Stimulated activated naive CD4-positive, alpha-beta T cell treated with Interleukin-2 at 50 U/mL for 16 hours (primary cell): ENCODE measurements at places on chromosomes 12 and 14.
A peak's percentile ranks its signal among the peaks of the same experiment; 100 is the strongest.

- no peak for DNase-seq
These were observed 94.5 kb upstream of the VASH1 start for GRCh38 chr14:76666746-76667145.

DNA sequence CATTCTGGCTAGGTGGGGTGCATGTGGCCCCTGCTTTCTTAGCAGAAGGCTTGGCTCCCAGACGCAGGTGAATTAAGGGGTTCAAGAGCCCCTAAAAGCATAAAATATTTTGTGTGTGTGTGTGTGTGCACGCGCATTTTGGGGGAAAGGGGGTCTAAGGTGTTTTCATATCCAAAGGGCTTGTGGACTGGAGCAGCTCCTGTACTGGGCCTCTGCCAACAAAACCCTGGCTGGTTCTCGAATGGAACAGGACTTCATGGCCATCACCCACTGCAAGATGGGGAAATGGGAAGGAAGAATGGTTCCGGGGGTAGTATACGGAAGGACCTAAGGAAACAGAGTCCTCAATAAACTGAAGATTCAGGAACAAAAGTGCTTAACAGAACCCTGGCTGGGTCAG lies 3.9 kb upstream of the ATN1 start:
- no peak for DNase-seq

DNA sequence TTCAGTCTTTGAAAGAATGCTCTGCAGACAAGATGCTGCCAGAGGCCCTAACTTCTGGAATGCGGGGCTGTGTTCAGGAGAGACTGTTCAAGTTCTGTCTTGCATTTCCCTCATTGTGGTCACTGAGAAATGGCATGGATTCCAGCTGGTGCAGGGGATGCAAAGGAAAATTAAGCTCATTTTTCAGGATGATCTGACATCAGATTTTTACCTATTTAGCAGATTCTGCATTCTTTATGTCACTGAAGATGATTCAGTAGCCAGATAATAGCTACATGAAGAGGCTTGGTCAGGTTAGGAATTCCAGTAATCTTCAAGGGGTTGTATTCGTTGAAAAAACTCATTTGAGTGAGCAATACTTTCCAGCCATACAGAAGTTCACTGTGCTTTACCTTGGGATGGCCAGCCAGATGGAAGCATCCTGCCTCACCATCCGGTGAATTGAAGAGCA lies 16.1 kb upstream of the MFAP5 start:
- no peak for DNase-seq

DNA sequence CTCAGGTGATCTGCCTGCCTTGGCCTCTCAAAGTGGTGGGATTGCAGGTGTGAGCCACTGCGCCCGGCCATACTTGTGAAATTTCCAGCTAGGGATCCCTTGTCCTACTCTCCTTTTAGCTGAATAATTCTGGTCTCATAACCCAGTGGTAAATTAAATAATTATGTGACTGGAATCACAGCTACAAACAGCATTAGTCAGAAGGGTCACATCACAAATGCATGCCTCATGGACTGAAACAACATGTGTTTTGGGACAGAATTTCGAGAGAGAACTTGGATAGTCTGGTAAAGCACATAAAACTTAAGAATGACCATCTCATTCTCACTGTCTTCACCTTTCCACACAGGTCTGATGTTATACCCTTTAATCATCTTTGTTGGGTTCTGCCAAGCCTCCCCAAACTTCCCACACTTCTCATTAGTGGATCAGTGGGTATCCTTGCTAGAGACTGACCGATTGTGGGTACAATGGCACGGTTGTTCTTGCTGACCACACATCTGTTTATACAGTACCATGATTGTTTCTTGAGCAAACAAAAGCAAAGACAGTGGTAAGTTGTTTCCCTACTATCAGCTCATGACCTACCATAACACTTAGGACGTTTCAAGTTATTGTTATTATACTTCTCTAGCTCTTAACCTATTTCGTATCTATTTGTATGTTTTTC lies 5.1 kb downstream of the GPRC5D start:
- DNase-seq = no peak

DNA sequence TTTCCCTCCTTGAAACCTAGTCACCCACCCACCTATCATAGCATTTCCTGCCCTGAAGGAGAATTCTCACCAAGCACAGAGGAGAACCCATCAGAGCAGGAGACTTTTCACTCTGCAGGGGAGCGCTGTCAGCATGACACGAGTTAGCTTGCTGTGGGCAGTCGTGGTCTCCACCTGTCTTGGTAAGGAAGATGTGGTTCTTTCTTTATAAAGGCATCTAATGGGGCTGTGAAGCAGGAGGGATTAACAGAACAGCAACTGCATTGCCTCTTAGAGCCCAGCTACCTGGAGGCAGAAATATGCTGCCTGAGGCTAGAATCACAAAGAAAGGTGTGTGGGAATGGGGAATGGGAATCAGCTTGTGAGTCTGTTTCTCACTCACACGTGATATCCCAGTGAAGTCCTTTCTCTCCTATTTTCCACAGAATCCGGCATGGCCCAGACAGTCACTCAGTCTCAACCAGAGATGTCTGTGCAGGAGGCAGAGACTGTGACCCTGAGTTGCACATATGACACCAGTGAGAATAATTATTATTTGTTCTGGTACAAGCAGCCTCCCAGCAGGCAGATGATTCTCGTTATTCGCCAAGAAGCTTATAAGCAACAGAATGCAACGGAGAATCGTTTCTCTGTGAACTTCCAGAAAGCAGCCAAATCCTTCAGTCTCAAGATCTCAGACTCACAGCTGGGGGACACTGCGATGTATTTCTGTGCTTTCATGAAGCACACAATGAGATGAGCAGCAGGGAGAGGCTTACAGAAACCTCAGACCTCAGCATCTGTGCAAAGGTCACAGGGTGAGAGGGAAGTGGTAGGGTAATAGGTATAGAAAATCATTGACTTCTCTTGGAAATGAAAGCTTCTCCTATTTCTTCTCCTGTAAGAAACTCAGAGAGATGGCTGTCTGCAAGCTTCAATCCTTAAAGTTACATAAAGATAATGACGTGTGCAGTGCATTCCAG lies 316.9 kb downstream of the DAD1 start:
- DNase-seq = no peak

GRCh38 chr12:4800555-4800954 lies 80.4 kb downstream of the GALNT8 start:
- no peak for DNase-seq

GRCh38 chr14:29166507-29166906 lies 399.9 kb downstream of the FOXG1 start:
- DNase-seq = no peak

- no peak for DNase-seq
These were observed 87.4 kb upstream of the PKP2 start for GRCh38 chr12:32983968-32984367.

DNA sequence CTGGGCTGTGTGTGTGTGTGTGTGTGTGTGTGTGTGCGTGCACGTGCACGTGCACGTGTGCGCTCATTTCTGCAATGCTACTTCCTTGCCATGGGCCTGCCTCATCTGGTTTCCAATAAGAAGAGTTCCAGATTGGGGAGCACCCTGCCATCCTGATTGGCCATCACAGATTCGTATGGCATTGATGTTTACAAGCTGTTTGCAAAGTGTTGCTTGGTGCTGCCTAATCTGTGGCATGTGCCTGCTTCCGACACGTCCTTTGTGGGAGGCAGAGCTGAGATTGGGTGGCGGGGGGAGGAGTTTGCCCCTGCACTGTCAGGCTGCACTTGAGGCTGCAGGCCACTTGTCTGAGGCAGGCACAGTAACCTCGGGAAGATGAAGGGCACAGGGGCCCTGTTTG lies 39.2 kb downstream of the SAMD4A start:
- DNase-seq = no peak

DNA sequence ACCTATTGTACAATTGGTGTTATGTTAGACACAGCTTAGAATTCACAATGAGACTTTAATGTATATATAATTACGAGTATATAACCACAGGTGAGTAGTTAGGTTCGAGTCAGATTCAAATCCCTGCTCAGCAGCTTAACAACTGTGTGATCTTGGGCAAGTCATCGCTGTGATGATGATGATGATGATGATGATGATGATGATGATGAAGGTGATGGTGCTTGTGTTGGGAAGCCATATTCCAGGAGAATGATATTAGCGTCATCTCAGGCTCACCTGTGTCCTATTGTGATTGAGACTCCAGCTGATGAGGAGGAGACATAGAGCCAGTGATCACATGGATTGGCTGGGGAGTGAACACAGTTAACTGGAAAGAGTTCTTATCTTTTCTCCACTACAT lies 16.5 kb downstream of the RFX4 start:
- no peak for DNase-seq

DNA sequence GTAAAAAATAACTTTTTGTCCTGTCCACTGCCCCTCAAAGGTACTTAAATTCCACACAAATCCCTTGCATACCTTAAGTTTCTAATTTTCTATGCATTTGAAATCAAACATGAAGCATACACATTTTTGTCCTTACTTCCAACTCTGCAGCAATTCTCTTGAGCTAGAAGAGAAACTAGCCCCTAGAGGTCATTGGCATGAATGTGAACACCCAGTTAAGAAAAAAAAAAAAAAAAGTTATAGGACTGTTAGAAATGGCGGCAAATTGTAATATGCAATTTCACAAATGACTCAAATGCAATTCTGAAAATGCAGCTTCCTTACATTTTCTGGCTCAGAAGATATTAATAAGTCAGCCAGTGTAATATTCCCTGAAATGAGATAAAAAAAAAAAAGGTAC lies 4.6 kb upstream of the ESR2 start:
- no peak for DNase-seq

DNA sequence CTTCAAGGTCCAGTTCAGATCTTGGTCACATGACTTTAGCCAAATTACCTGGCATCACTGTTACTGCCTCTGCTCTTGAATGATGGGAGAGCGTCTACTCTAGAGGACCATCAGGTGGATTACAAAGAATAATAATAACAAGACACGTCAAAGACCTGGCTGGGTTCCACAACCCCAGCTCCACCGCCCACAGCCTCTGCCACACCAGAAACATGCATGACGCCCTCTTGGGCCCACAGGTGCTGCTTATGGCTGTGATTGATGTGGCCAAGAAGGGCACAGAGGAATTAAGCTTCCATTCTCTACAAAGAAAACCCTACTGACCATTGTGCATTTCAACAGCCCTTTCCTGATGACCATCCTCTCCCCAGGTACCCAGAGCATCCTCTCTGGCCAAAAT lies 18.2 kb downstream of the SERPINA3 start:
- no peak for DNase-seq

GRCh38 chr12:42474391-42474790 lies 115.2 kb downstream of the PRICKLE1 start:
- no peak for DNase-seq

DNA sequence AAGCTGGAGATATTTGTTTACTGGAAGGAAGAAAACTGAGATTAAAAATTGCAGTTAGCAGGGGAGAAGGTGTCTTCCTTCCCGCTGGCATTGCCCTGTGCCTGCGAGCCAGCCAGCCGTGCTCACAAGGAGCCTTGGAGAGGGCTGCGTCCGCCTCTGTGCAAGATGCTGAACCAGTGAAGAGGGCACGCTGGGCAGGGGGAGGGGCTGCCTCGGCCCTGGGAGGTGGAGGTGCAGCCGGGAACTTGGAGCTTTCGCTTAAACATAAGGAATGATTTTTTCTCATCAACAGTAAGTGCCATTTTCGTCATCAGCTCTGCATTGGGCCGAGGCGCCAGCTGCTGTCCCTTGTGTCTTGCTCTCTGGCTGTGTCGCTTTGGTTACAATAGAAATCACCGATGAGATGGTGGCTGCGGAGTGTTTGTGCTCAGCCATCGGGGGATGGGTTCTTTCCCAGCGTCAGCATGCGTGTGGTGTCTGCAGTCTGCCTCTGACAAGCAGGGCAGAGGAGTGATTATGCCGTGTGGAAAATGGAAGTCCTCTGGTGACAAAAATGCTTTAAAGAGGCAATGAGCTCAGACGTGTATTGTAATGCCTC lies 97.3 kb downstream of the ESR2 start:
- no peak for DNase-seq

- DNase-seq = no peak
These were observed 51.4 kb downstream of the CLMN start for GRCh38 chr14:95268350-95268749.

GRCh38 chr12:67981287-67982162 lies 7.7 kb upstream of the IFNG-AS1 start:
- no peak for DNase-seq

DNA sequence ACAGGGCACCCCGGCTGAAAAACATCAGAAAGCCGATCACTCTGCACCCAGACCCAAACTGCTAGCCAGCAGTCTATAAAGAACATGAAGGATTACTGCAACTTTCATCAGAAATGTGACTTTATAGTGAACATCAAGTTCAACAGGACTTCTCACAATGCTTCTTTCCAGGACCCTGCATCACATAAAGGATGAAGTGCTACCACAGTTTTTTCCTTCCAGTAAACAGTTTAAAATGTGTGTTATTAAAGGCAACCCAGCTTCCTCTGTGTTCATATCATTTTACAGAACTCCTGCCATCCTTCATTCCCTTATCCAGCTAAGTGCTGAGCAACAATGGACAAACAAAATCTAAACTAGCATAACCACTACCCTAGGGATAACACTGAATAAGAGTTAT lies 280.3 kb upstream of the DIO2 start:
- DNase-seq = no peak

DNA sequence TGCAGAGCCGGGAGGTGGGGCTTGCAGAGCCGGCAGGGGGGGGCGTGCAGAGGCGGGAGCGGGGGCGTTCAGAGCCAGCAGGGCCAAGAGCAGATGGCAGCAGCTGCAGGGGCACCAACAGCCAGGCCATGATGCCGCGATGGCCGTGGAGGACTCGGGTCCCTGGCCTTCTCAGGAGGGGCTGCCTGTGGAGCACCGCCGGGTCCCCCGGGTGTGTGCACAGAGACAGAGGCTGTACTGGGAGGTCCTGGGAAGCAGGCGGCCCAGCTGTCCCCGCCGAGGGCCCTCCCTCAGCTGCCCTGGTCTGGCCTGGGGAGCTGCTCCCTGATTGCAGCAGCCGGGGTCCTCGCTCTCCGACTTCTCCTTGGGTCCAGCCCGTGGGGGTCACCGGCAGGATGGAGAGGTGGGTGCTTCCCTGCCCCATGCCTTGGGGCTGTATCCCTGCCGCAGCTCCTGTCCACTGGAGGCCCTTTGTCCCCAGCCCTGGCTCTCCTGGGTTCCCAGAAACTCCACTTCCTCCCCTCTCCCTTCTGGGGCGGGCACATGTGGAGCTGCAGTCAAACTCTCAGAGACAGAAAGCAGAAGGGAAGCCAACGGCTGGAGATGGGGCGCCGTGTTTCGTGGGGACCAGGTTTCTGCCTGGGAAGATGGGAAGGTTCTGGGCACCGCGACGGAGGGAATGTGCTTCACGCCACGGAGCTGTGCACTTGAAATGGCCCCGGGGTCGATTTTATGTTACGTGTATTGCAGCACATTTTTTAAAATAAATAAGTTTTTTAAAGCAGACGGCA lies 75.8 kb upstream of the GALNT9 start:
- DNase-seq = no peak

GRCh38 chr14:73743431-73743931 lies 29.3 kb upstream of the PNMA1 start:
- peak; percentile 51 for DNase-seq

DNA sequence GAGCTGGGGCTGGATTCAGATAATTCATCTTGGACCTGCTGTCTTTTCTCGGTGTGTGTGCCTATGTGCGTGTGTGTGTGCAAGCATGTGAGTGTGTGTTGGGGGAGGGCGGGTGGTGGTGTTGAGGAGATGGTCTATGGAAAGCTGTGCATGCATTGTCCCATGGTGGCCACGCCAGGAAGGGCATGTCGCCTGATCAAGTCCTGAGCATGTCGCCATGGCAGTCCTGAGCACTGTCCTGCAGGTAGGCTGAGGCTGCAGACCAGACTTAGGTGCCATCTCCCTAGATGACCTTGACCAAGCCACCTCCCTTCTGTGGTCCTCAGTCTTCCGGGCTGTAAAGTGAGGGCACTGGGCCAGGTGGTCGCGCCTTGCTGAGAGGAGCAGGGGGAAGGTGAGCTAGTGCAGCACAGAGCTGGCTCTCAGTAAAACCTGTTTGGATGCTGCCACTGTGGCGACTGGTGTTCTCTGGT lies 81.4 kb downstream of the PAPOLA start:
- DNase-seq = no peak
